Renal pelvis (tissue), 12 donors: ENCODE measurements at places on chromosomes 5 and 9. TPM values are rescaled to one million over a fixed set of nuclear protein-coding genes. Genes with fewer than 3 reads are reported as not detected.

- DNase-seq: no peak
Observed at GRCh38 chr9:131233556-131233955, 42.8 kb downstream of the FAM78A start.

DNA sequence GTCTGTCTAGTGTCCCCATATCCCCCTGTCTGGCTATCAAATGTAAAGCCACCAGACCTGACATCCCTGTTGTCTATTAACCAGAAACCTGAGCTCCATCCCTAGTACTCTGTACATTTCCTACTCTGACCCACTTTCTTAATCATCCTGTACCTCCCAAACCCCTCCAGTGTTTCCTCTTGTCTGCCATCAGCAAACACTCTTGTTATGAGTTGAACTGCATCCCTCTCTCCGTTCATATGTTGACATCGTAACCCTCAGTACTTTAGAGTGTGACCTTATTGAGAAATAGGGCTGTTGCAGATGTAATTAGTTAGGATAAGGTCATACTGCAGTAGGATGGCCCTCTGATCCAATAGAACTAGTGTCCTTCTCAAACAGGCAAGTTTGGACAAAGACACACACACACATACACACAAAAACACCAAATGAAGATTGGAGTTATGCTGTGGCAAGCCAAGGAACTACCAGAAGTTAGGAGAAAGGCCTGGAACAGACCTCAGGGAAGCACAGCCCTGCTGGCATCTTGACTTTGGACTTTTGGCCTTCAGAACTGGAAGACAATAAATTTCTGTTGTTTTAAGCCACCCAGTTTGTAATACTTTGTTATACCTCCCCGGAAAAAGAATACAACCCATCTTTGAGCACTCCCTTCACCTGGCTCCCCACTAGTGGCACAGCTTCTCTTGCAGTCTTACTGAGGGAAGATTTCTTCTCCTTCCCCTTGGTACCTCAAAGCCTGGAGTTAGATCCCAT lies 180.0 kb upstream of the PTGER4 start:
- no peak for DNase-seq

DNA sequence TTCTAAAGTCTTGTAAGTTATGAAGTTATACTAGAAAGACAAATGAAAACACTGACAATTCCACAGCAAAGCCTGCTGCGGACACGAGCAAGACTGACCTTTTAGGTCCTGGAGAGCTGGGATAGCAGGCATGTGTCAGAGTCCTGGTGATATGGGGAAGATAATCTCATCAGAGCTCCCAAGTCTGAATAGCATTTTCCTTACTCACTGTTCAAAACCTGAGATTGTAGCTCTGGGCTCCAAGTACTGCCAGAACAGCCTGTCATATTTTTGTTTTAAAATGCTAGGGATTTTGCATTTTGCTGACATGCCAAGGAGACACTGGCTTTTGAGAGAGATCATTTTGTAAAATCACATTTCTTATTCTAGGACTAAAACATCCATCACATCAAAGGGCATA lies 90.1 kb downstream of the DRD1 start:
- no peak for DNase-seq

DNA sequence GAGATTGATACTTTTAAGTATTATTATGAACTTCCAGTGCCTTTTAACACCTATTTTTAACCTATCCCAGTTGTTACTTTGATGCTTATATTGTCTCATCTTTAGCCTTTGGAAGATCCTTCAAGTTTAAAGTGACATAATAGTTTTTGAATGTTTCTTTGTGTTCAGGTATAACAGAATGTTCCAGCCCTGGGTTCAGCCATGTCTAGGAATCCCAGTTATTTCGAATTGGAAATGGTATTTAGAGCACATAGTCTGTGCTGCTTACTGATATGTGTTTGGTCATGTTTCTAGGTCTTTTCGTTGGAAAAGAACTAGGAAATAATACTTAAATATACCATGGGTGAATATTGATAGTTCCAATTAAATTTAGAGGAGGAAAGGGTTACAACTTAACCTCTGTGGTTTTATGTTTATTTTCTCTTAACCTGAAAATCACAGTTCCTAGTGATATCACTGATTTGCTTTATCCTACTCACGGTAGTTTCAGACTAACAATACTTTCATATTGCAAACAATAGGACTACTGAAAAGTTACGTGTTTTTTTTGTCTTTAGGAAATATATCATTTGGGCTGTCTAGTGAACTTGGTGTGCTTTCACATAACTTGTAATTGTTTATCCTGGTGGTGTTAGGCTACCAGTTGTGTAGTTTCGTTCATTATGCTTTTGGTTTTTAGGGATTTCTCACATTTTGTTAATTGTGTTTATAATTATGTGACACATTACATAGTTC lies 37.8 kb downstream of the UHRF2 start:
- DNase-seq: no peak

DNA sequence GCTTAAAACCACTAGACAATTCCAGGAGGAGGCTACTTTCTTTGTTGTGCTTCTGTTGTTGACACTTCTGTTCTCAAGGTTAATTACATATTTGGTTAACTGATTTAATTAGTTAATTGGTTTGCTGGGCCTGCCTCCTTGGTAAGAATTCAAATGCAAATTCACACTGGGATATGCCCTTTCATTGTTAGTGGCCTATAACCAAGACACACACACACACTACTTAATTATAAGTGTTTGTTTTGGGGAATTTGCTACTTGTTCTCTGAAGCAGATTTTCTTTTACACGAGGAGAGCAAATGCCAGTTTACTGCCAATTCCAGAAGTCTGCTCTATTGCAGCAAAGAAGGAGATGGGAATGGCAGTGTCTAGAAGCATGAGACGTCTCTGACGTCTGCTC lies 101.6 kb upstream of the BASP1 start:
- DNase-seq: no peak

GRCh38 chr9:135711391-135711790 lies 9.4 kb downstream of the KCNT1 start:
- no peak for DNase-seq

DNA sequence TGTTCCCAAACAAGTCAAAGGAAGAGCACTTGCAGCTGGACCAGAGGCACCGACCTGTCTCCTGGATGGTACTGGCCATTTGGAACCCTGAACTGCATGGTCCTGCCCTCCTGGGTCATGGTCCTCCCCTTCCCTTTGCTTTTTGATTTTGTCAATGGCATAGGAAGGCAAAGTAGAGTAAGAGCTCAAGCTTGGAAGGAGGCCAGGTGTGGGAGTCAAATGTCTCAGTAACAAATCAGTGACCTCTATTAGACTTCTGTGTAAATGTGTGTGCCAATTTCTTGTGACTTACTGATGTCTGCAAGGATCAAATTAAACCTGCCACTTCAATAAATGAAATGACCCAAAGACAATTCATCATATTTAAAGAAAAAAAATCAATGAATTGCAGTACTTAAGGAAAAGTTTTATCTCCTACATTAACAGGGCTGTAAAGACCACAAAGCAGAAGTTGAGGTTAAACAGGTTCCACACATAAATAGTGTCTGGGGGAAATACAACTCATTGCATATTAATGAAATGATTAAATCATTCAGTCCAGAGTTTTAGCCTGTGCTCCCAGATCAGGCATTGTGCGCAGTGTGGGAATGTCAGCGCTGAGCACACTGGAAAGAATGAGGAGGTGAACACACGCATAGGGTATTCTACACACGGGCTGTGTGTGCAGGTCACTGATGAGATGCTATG lies 32.7 kb downstream of the OSMR start:
- DNase-seq: no peak

GRCh38 chr5:170075696-170076095 lies 30.0 kb upstream of the FOXI1 start:
- no peak for DNase-seq

- DNase-seq: no peak
Observed at GRCh38 chr5:129077433-129078075, 17.0 kb upstream of the ISOC1 start.

- DNase-seq: no peak
Observed at GRCh38 chr5:37667846-37668245, 172.0 kb downstream of the GDNF start.

GRCh38 chr5:97164846-97165245 lies 18.2 kb downstream of the RIOK2 start:
- DNase-seq: no peak

GRCh38 chr9:109012009-109012875 lies 1.1 kb downstream of the CTNNAL1 start:
- peak; percentile 47 for DNase-seq

DNA sequence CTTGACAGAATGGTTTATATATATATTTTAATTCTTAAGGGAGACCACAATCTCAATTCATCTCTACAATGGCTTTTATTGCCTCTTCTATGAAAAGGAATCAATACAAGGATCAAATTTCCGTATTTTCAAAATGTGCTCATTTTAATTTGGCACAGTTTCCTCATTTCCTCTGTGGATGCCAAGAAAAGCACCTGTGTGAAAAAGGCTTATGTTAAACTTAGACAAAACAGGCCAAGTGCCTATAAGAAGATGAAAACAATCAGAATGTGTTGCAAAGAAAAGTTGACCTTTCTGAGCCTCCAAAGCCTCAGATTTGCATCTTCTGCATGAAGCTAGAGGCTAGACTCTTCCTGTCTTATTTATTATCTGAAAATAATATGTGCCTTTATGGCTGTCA lies 173.7 kb upstream of the SLC12A2 start:
- no peak for DNase-seq

- no peak for DNase-seq
Observed at GRCh38 chr9:121253821-121254501, 14.0 kb upstream of the GSN start.

GRCh38 chr9:87909310-87910041 lies 8.3 kb upstream of the SPATA31C1 start:
- no peak for DNase-seq

DNA sequence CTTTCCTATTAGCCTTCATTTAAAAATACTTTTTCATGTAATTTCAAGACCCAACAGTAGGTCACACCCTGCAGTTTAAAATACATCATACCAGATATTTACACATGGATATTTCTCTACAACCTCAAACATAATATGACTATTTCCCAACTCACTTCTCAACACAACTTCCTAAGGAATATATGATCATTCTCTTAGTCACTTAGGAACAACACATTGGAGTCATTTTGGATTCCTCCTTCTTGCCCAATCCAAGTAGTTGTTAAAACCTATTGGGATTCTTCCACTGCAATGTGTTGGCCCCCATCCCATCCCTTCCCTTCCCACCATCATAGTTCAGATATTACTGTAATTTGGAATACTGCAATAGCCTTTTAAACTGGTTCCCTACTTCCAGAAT lies 145.5 kb downstream of the DCP2 start:
- DNase-seq: no peak

GRCh38 chr5:79171635-79172245 lies 60.1 kb downstream of the BHMT start:
- DNase-seq: no peak

- no peak for DNase-seq
Observed at GRCh38 chr5:100855295-100855694, 47.8 kb downstream of the ST8SIA4 start.

DNA sequence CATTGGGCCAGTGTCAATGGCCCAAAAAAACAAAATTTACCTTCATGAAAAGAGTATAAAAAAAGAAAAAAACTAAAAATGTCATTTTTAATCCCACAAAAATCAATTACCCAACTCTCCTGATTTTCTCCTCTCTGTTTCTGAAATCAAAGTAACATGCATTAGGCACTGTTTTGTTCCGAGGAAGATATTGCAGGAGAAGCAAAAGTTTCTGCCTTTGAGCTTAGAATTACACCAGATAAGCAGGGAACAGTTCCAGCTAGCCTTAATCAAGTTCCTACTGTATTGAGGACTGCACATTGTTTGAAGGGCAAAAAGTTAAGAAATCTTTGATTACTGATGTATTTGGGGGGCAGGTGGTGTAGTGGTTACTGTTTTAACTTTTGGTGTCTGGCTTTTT lies 1.1 kb upstream of the PRKAA1 start:
- no peak for DNase-seq

DNA sequence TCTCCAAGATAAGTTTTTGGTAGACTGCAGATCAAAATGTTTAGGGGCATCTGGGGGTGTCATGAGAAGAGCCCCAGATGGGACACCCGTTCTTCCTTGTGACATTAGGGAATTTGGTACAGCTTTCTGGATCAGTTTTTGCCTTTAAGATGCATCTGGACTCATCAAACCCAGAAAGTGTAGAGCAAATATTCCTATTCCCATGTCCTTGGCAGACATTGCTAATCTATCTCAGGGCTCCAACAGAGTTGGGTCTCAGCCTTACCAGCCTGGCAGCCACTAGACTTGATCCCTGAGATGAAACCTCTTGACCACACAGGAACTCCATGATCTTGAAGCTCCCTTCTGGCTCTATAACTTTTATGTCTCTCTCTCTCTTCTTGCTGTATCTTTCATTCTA lies 35.6 kb downstream of the ERGIC1 start:
- no peak for DNase-seq

GRCh38 chr5:179608131-179608581 lies 15.3 kb downstream of the HNRNPH1 start:
- no peak for DNase-seq

DNA sequence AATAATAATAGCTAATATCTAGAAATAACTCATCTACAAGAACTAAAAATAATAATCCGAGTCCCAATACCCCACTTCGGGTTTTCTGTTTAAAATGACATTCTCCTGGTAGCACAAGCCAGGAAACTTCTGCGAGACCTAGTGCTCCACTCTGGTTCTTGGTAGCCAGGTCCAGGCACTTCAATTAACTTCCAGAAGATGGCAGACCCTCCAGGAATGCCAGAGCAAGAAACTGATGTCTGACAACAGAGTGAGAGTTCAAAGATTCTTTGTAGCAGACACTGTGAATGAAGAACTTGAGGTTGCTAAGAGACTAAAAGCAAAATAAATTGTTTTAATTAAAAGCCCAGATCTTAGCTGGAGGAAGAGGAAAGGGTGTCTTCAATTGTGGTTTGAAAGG lies 1963.3 kb upstream of the CDH9 start:
- no peak for DNase-seq

- no peak for DNase-seq
Observed at GRCh38 chr5:57695706-57696388, 213.2 kb upstream of the ACTBL2 start.

DNA sequence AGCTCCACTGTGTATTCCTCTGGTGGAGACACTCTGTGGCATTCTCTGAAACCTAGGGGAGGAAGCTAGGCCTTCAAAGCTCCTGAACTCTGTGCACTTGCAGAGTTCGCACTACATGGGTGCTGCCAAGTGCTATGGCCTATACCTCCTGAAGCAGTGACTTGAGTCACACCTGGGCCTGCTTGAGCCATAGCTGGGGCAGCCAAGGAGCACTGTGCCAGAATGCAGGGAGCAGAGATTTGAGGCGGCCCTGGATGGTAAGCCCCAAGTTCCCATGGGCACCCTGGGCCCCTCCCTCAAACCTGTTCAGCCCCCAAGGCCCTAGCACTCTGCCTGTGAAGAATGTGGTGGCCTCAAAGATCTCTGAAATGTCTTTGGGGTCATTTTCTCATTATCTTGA lies 212.9 kb downstream of the SPATA31A6 start:
- DNase-seq: no peak

GRCh38 chr9:129465834-129466535 lies 154.9 kb downstream of the C9orf50 start:
- no peak for DNase-seq

The ESM1 gene
- polyA plus RNA-seq: 9.0 TPM

The MYORG gene
- 8.1 TPM for polyA plus RNA-seq

The SLC6A18 gene
- 3.4 TPM for polyA plus RNA-seq

The GCNT4 gene
- polyA plus RNA-seq: 13.3 TPM

The TXN gene
- polyA plus RNA-seq: 219 TPM

The RNF183 gene
- 8.7 TPM for polyA plus RNA-seq

The PCDHB10 gene
- 4.9 TPM for polyA plus RNA-seq

The CCDC183 gene
- polyA plus RNA-seq: 7.6 TPM

The FOXD4 gene
- polyA plus RNA-seq: 0.73 TPM

The BTNL3 gene
- polyA plus RNA-seq: 0.09 TPM

The NMUR2 gene
- not detected for polyA plus RNA-seq

The PPP1R26 gene
- polyA plus RNA-seq: 36.0 TPM

The PCSK5 gene
- polyA plus RNA-seq: 15.9 TPM

The ZBTB5 gene
- 32.0 TPM for polyA plus RNA-seq

The WDR38 gene
- 0.44 TPM for polyA plus RNA-seq
